ENCODE measurements at places on chromosomes 5 and 9. TPM values are rescaled to one million over a fixed set of nuclear protein-coding genes. Genes with fewer than 3 reads are reported as not detected.

DNA sequence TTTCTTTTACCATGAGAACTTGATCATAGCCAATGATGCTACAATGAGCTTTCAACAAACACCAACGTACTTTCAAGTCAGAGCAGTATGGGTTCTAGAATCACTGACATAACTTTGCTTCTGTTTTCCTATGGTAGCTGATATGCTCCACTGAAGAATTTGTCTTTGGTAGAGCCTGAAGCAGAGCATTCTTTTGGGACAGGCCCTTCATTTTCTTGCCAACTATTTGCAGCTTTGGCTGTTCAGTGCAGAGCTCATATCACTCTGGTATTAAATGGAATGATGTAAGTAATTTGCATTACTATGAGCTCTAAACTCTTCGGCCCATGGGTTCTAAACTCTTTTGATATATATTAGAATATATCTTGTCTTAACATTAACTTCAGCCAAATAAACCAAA, 51.8 kb upstream of the APC start:
- no peak for DNase-seq

Gene ECSCR
- 0.82 TPM for total RNA-seq

Gene NOL6
- total RNA-seq, result 90.8 TPM

- DNase-seq, result no peak
These were observed 475.7 kb downstream of the ENC1 start for GRCh38 chr5:74164725-74165235.

- DNase-seq, result peak; percentile 46
These were observed 33.0 kb downstream of the ITK start for GRCh38 chr5:157213527-157214243.

Gene ZNF782
- total RNA-seq, result 6.5 TPM

GRCh38 chr5:22986281-22986680, 133.1 kb upstream of the CDH12 start:
- no peak for DNase-seq

DNA sequence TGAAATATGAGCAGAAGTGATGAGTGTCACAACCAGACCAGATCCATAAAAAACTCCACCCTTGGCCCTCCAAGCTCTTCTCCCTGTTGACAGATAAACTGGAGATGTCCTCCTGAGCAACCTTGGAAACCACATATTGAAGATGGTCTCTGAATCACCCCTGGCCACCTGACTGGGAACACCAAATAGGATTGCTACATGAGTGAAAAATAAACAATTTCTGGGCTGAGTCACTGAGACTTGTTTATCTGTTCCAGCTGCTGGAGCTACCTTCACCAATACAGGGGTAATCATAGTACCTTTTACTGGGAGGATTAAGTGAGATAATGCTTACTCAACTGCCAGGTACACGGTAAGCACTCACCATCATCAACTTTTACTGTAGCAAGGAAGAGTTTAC, 53.3 kb downstream of the PCA3 start:
- no peak for DNase-seq

Measured in CD8-positive, alpha-beta memory T cell (primary cell).